Type B pancreatic cell (in vitro differentiated cells): ENCODE measurements at places on chromosomes 11 and 22.

- H3K4me1 ChIP-seq = no peaks in the 10 kb centered on the region
- peaks cover 11% of the 10 kb centered on the region for H3K27me3 ChIP-seq
- no peak overlapping the region for H3K4me3 ChIP-seq
- H3K36me3 ChIP-seq = no peaks in the 10 kb centered on the region
Observed at GRCh38 chr11:124153821-124154220, 29.3 kb upstream of the OR10D3 start.

DNA sequence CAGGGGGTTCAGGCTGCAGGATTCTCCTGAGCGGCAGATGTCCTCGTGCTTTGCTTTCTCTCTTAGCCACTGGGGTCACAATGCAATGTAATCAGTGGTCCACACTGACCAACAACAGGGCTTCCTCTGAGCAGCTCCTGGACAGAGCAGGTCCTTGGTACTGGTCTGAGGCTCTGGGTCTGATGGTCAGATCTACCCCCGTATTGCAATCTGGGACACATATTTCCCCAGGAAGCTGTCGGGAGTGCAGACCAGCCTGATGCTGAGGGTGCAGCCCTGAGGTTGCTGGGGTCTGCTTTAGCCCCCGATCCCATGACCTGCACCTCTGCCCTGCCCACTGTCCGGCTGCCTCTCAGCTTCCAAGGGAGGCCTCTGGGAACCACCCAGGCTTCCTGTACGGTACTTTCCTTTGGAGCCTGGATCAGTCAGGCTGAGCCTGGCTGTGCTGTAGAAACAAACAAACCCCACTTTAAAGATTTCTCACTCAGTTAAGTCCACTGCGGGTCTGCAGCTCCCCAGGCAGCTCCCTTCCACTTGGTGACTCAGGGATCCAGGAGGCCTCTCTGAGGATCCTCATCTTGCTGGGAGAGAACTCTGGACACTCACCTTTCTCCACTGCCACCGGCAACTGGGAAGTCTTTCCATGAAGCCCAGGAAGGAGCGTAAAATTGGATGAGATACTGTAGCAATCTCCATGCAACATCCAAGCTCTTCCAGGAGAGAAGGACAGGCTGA, 1046.6 kb downstream of the TBC1D22A start:
- H3K4me1 ChIP-seq = no peaks in the 10 kb centered on the region
- peaks cover 8% of the 10 kb centered on the region for H3K27me3 ChIP-seq

DNA sequence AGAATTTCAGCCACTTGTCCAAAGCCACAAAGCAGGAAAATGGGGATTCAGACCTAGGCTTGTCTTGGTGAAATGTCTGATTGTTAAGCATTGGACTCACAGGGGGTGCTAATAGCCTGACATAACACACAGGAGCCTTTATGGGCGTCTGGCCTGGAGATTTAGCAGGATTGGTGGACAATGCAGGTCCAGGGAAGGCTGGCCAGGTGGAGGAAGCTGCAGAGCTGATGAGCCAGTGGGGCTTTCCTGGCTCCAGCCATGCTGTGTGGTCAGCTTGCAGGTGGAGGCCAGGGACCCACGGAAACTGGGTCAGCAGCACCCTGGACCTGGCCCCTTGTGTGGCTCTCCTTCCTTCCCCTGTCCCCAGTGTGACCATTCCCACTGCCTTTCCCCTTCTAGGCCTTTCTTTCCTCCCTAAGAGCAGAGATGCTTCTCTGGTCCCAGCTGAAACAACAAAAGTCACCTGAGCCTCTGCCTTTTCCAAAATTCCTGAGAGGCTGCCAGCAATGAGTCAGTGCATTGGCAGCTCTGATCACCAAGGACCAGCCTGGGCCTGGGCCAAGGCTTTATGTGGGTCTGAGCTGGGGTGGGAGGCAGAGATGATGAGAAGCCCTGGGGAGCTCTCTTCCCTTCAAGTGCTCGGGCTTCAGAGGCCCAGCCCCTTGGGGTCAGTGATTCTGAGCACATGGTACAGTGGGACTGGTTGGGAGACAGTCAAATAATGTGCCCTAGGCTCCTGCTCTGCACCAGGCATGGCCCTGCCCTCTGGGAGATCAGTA, 85.2 kb downstream of the CCDC81 start:
- H3K4me3 ChIP-seq = no peak overlapping the region
- peaks cover 2% of the 10 kb centered on the region for H3K36me3 ChIP-seq
- H3K27ac ChIP-seq = no peak overlapping the region
- peaks cover 7% of the 10 kb centered on the region for H3K4me1 ChIP-seq
- H3K27me3 ChIP-seq = peaks cover 10% of the 10 kb centered on the region
- DNase-seq = no peak

GRCh38 chr11:16096336-16096735, 260.0 kb downstream of the SOX6 start:
- no peak overlapping the region for H3K27ac ChIP-seq
- peaks cover 12% of the 10 kb centered on the region for H3K36me3 ChIP-seq
- peaks cover 30% of the 10 kb centered on the region for H3K4me1 ChIP-seq

DNA sequence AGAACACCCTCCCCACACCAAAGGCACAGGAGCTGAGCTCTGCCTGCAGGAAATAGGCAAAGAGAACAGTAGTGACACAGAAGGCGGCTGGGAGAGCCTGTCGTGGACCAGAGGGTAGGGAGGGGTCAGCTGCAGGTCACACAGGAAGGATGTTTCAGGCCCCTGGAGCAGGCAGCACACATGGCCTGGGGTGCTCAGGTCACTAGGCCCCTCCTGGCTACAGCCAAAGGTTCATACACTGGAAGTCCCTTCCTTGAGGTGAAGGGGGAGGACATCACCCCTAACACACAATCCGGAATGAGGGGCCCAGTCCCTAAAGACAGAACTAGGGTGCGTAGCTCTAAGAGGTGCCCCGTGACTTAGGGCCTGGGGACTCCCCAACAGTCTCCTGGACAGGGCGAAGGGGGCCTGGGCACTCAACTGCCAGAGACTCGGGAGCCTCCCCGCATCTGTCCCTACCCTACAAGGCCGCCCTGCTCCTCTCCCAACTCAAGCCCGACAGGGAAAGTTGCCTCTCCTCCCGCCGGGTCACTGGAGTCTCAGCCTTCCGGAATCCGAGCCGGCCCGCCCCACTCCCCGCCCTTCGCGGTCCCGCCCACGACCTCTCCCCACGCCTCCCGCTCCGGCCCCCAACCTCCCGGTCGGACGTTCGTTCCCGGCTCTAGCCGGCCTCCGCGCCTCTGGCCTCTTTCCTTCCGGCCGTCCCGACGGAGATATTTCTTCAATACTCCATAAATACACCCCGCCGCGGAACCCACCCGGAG, at the start of gene CYB5R2:
TSS of gene CYB5R2 (minus strand) at position 541 of the 764 bp plus-strand sequence. CDS start 675 bp downstream, outside the sequence.
- peaks cover 73% of the 10 kb centered on the region for H3K4me1 ChIP-seq
- peak within 1 kb of the TSS; percentile 92 for H3K27ac ChIP-seq
- peaks cover 4% of the 10 kb centered on the region for H3K27me3 ChIP-seq
- peaks cover 8% of the 10 kb centered on the region for H3K36me3 ChIP-seq
- no peak for DNase-seq

DNA sequence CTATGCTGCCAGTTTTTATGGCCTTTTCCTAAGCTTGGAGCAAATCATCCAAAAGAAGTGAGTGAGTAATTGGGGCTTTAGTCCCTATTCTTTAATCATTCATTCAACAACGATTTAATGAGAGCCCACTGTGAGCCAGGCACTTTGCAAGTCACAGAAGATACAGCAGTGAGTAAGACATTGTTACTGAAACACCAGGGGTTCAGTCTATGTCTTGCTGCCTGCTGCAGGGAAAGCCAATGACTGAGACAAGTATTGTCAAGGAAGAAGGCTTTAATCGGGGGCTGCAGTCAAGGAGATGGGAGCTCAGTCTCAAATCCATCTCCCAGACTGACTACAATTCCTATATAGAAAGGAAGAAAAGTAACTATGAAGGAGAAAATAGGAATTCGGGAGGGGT, 228.3 kb downstream of the FAM181B start:
- no peak for DNase-seq
- no peak overlapping the region for H3K27ac ChIP-seq
- no peaks in the 10 kb centered on the region for H3K36me3 ChIP-seq
- H3K27me3 ChIP-seq = peaks cover 3% of the 10 kb centered on the region
- H3K4me3 ChIP-seq = no peak overlapping the region

GRCh38 chr22:19044381-19044780, 77.8 kb downstream of the DGCR2 start:
- DNase-seq = no peak
- peaks cover 15% of the 10 kb centered on the region for H3K36me3 ChIP-seq
- H3K27ac ChIP-seq = no peak overlapping the region
- H3K4me1 ChIP-seq = no peaks in the 10 kb centered on the region

- H3K4me1 ChIP-seq = peaks cover 5% of the 10 kb centered on the region
- peaks cover 46% of the 10 kb centered on the region for H3K27me3 ChIP-seq
- peak; percentile 83 for DNase-seq
- H3K4me3 ChIP-seq = peak overlapping the region; percentile 59
Observed at GRCh38 chr11:17734986-17735817, 621 bp downstream of the KCNC1 start.

DNA sequence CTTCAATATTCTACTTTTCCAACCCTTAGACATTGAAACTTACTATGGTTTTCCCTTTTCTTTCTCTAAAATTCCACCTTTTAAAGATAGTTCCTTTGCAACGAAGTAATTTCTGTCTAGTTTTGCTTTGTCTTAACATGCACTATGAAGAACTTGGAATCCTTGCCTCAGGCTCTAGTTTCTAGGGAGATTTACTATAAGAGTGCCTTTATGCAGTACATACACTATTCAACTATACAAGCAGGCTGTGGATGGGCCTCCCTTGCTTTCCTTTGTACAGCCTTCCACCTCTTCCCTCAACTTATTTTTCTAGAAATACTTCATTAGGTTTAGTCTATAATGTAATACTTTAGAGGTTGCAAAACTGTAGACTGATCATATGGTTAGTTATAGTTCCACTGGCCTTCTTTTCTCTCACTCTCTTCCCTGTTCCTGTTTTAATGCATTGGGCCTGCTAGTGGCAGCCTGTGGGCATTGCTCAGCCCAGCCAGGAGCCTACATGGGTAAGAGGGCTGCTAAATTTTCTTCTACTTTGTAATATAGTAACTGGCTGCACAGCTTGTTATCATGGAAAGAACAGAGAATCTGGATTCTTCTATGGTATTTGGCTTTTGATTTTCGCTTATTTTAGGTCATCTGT, 100.2 kb downstream of the C11orf87 start:
- no peaks in the 10 kb centered on the region for H3K27me3 ChIP-seq
- no peak for DNase-seq
- H3K27ac ChIP-seq = no peak overlapping the region
- no peak overlapping the region for H3K4me3 ChIP-seq
- H3K36me3 ChIP-seq = no peaks in the 10 kb centered on the region

DNA sequence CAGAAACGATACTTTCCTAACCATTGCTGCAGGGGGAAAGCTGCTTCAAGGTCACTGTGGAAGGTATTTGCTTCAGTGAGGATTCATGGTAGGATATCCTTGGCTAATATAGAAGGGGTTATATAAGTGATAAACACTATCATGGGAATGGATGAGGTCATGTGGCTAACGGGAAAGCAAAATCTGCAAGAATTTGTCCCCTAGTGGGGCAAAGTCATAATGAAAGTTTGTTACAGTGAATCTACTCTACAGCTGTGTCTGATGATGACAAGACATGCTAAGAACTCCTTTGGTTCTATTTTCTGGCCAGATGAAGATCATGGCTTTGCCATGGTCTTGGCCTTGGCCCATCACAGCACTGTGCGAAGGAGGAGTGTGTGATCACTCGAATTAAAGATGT, 13.8 kb downstream of the MMP20 start:
- H3K27me3 ChIP-seq = no peaks in the 10 kb centered on the region
- no peak overlapping the region for H3K27ac ChIP-seq
- H3K36me3 ChIP-seq = no peaks in the 10 kb centered on the region
- peaks cover 16% of the 10 kb centered on the region for H3K4me1 ChIP-seq

GRCh38 chr11:46327829-46328228, 19.4 kb upstream of the DGKZ start:
- no peak overlapping the region for H3K4me3 ChIP-seq
- no peak overlapping the region for H3K27ac ChIP-seq
- peaks cover 35% of the 10 kb centered on the region for H3K4me1 ChIP-seq
- peaks cover 4% of the 10 kb centered on the region for H3K36me3 ChIP-seq

DNA sequence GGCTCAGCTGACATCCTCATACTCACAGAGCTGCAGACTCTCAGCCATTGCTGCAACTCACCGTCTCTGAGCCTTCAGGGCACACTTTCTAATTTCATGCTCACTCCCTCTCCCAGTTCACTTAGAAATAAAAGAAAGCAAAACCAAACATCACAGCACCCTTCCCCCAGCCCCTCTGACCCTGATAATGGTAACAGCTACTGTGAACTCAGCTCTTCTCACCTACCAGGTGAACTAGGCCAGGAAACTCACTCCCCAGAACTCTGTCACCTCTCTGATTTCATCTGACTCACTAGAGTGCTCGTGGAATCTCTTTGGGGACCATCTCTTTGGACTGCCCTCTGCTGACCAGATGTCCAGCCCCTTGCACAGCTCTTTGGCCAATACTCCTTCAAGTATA, 14.5 kb upstream of the PARVA start:
- DNase-seq = no peak
- no peak overlapping the region for H3K27ac ChIP-seq
- no peak overlapping the region for H3K4me3 ChIP-seq
- no peaks in the 10 kb centered on the region for H3K27me3 ChIP-seq

- no peaks in the 10 kb centered on the region for H3K4me1 ChIP-seq
- H3K27me3 ChIP-seq = no peaks in the 10 kb centered on the region
- no peak for DNase-seq
- no peak overlapping the region for H3K27ac ChIP-seq
- no peak overlapping the region for H3K4me3 ChIP-seq
- peaks cover 26% of the 10 kb centered on the region for H3K36me3 ChIP-seq
Observed at GRCh38 chr22:21766691-21767462, 31.3 kb upstream of the YPEL1 start.

DNA sequence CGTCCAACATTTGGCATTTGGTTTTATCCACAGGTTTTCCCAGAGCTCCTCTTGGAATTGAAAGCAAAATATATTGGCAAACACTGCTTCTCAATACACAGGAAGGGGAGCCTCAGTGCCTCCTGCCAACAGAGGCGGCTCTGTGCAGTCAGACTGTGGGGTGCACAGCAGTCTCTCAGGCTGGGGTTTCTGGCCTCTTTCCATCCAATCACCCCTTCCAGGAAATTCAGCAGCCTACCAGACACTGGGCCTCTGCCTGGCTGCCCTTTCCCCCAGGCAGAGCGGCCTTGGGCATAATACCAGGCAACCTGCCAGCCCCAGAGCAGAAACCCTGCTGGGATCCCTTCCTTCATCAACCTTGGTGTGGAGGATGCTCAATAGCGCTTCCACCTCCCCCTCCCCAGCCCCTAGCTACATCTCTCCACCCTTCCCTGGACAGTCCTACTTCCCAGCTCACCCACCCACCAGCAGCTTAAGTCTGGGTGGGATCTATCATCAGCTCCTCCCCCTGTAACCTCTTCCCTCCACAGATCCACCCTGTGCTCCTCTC, 17.8 kb upstream of the RAPSN start:
- H3K4me1 ChIP-seq = peaks cover 11% of the 10 kb centered on the region
- peaks cover 16% of the 10 kb centered on the region for H3K36me3 ChIP-seq
- no peak for DNase-seq
- H3K4me3 ChIP-seq = no peak overlapping the region
- no peaks in the 10 kb centered on the region for H3K27me3 ChIP-seq

DNA sequence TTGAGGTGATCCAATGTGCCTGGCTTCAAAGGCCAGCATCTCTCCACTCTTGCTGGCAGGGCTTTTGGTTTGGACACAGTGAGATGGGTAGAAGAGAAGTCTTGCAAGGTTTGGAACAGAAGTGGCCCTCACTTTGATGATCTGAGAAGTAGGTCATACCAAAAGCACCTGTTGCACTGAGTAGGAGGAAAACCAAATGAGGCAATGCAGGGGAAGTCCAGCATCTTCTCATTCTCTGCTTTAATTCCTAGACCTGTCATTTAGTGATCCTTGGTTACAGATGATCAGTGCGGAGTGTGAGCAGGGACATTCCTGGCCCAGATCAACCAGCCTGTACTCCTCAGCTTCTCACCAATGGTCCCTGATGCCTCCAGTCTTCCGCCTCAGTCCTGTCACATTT, 990.5 kb downstream of the OPCML start:
- H3K27me3 ChIP-seq = no peaks in the 10 kb centered on the region
- H3K36me3 ChIP-seq = no peaks in the 10 kb centered on the region
- H3K4me3 ChIP-seq = no peak overlapping the region
